ENCODE measurements at places on chromosomes 12 and 14. TPM values are rescaled to one million over a fixed set of nuclear protein-coding genes. Genes with fewer than 3 reads are reported as not detected.

The KRT80 gene
- 5.5 TPM for total RNA-seq

The PKP2 gene
- 3.6 TPM for total RNA-seq

The MYO1H gene
- total RNA-seq = not detected

The RPL41 gene
- 4,200 TPM for total RNA-seq

The RERG gene
- total RNA-seq = 0.40 TPM

The KLHDC2 gene
- total RNA-seq = 41.5 TPM

DNA sequence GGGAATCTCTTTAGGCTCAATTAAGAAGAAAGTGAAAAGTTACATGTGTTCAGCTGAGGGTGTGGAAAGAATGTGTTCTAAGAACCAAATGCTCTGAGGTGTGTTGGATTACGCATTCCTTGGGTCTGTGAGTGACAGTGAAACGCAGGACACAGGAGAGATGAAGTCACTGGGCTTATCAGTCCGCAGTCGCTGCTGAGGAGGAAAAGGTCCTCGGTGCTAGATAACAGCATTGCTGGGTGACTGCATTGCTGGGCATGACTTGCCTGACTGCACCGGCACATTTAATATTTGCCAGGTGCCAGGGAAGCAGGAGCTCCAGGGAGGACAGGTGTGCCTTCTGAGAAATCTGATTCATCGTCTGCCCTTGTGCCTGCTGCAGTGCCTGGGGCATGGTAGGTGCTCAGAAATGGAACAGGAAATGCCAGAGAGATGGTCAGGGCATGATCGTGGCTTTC, 64.4 kb upstream of the FZD10 start:
- DNase-seq = no peak

- DNase-seq = no peak
Measured at GRCh38 chr12:77696183-77696582, 134.5 kb upstream of the NAV3 start.

- DNase-seq = peak; percentile 60
Measured at GRCh38 chr12:87439990-87440827, 589.0 kb downstream of the C12orf50 start.

DNA sequence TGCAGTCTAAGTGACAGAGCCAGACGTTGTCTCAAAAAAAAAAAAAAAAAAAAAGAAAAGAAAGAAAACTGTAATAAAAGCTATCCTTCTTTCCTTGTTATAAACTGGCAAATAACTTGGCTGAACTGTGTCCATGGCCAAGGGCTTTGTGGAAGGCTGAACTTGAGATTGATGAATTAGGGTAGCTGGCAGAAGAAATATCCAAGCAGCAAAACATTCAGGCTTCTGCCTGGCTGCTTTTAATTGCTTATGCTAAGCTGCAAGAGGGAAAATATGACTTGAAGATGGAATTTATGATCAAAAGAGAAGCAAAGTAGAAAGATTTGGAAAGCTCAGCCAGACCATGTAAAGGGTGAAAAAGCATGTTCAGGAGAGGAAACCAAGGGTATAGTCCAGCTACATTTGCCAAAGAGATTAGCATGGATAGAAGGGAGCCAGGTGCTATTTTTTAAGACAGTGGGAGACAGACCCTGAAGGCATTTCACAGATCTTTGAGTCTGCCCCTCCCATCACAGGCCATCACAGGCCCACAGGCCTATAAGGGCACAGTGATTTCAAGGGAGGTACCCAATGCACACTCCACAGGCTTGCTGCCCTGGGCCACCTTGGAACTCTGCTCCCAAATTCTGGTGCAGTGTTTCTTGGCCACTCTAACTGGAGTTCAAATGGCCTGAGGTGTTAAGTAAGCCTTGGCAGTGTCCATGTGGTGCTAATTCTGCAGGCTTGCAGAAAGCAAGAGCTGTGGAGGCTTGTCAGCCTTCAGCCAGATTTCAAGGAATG, 226.0 kb downstream of the AEBP2 start:
- no peak for DNase-seq

GRCh38 chr12:6730169-6730568, 6.3 kb downstream of the COPS7A start:
- DNase-seq = no peak

DNA sequence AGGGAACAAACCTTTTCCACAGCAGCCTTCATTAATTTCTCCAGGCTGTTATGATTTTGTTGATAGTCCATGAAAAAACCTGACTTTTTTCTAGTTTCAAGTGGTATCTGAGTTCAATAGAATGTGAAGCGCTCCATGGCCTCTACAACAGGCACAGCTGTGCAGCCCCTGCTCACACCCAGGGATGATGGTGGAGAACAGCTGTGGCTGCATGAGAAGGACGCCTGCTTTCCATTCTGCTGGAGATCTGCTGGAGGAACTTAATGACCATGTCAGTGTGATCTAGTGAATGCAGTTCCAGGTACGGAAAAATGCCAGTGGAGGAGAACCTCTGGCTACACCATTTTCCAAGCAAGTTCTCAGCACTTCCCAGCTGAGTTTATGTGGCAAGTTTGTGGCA, 80.6 kb downstream of the PIWIL1 start:
- DNase-seq = no peak

DNA sequence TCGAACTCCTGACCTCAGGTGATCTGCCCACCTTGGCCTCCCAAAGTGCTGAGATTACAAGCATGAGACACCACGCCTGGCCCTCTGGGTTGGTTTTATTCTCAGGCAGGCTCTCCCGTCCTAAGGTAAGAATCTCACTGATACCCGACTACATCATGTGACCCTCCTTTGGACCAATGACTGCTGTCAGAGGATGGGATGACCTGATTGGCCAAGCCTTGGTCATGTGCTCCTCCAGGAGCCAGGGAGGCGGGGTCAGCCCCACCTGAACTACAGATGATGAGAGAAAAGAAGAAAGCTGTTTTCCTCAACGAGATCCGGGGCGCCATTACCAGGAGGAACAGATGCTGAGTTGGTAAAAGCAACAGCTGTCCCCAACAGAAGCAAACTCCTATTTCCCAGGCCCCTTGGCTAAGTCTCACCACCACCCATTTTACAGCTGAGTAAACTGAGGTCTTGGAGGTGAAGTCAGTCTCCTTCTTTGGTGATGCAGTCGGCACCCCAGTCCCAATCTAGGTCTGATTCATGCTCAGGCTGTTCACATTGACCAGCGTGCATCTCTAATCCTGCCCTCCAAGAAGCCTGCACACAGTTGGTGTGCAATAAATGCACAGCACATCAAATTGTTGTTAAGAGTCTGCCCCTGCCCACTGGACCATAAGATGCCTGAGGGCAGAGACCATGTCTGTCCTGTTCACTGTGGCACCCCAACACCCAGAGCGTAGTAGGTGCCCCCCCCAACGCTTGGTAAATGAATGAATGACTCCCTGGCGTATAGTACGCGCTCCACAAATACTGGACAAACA, 118.8 kb downstream of the SCARB1 start:
- DNase-seq = peak; percentile 60

DNA sequence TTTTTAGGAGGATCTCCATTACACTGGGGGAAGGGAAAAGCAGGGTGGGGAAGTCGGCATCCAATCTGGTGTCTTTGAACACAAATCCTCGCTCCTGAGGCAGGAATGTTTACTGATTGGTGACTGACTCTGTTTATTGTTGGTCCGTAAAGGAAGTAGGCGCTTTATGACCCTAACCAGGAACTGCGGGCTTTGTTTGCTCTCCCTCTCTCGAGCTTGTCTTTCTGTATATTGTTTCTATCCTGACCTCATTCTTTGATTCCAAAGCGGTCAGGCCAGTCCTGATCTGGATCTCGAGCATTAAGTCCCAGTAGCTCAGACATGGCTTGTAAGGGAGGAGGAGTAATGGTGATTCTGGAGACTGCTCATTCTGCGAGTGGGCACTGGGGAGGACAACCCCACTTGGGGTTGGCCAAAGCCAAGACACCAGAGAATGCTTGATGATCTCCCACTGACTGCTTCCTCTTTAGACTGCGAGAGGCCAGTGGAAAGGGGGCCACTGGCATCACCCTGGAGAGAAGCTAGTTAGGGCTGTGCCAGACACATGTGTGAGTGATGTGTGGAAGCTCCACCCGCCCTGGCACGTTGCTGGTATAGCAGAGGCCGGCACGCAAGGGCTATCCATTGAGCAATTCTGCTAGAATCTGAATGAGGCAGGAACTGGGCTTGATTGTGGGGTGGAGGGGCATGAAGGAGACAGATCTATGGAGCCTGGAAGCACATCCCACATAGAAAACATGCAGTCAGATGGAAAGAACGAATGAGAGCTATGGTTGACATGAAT, 194.6 kb downstream of the PAX9 start:
- peak; percentile 74 for DNase-seq
